ENCODE measurements at places on chromosomes 6 and 20.

- DNase-seq: no peak
Measured at GRCh38 chr20:17848249-17849048, 120.1 kb downstream of the SNX5 start.

GRCh38 chr6:170041526-170041925, 249.4 kb downstream of the DLL1 start:
- no peak for DNase-seq

- no peak for DNase-seq
Measured at GRCh38 chr20:56810141-56810540, 181.0 kb downstream of the TFAP2C start.

DNA sequence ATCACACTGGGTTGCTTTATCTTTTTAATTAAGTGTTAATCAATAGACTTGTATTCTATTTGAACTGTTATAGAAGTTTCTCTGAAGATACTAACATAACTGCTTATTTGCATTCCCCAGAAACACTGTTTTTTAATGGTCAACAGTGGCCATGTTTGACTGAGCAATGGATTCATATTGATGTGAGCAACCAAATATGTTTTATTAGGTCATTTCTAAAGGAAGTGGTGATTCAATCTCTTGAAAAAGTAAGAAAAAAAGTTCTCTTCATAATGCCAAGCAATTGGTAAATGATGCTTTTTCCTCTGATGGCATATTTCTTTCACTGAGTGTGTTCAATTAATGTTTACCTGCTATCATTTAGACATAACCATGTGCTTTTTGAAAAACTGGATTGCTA, 593.0 kb upstream of the CITED2 start:
- DNase-seq: no peak

DNA sequence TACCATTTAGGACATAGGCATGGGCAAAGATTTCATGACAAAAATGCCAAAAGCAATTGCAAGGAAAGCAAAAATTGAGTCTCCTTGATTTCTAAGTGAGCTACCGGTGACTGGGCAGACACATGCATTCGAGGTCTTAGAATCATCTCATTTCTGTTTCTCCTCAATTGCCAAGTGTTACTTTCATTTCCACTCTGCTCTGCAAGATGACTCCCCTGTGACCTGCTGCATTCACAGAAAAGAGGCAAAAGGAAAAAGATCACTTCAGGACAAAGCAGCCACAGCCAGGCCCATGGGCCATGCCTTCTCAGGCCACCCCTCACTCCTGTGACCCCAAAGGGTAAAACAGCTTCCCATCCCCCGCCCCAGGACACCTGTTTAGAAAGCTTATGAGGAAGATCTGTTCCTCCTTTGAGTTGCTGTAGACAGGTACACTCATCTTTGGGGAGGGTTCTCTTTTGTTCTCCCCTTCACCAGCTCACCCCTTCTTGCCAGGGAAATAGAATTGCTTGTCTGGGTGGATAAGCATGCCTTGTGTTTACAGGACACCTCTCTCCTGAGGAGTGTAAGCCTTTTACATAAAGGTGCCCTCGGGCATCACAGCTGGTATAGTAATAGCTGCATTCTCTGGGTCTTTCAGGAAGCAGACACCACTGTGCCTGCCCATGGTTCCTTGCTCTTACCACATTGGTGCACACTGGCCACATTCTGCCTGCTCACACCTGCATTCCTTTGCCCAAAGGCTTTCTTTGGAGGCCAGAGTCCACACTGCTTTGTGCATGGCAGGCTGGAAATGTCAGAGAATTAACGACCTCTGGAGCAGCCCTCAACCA, 105.0 kb downstream of the SLC24A3 start:
- DNase-seq: no peak

GRCh38 chr20:55684578-55684977, 320.7 kb downstream of the CBLN4 start:
- DNase-seq: no peak

- no peak for DNase-seq
Measured at GRCh38 chr20:14410869-14411555, 73.6 kb upstream of the FLRT3 start.

- no peak for DNase-seq
Measured at GRCh38 chr6:71321314-71321713, 32.7 kb downstream of the OGFRL1 start.

DNA sequence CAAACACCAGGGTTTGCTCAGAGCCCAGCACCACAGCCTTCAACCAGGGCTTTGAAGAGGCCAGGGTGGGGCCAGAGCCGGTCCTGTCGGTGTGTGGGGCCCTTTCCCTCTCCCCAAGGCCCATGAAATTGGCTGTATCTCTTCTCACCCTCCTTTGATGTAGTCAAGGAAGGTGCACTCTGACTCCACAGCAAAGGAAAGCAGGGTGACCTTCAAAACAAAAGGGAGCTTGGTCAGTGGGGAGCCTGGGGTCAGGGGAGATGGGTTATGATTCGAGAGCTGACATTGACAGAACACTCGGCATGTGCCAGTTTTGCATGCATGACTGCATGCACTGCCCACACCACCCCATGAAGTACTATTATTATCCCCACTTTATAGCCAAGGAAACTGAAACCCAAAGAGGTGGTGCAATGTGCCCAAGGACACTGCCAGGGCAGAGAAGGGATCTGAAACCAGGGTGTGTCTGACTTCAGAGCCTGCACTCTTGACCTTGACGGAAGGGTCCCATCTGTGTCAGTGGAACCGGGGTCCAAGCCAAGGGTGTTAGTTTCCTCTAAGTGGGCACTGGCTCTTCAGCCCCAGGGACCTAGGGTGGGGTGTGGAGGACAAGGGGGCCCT, 55.4 kb downstream of the RAB44 start:
- DNase-seq: no peak

DNA sequence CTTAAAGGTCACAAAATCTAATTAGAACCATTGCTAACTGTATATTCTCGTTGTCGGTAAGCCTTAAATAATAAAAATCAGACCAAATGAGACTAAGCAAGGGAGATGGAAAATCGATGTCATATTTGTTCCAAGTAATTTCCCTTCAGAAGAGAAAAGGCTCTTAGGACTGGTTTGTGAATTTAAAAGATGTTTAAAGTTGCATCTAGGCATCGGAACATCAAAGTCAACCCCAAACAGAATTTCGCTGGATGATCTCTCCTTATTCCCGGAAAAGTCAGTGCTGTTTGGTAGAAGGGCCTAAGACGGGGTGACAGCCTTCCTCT, 63.8 kb downstream of the NPEPL1 start:
- DNase-seq: no peak

- no peak for DNase-seq
Measured at GRCh38 chr20:38059832-38060231, 26.3 kb downstream of the RPRD1B start.

- DNase-seq: no peak
Measured at GRCh38 chr6:4346659-4347333, 211.4 kb upstream of the ECI2 start.

DNA sequence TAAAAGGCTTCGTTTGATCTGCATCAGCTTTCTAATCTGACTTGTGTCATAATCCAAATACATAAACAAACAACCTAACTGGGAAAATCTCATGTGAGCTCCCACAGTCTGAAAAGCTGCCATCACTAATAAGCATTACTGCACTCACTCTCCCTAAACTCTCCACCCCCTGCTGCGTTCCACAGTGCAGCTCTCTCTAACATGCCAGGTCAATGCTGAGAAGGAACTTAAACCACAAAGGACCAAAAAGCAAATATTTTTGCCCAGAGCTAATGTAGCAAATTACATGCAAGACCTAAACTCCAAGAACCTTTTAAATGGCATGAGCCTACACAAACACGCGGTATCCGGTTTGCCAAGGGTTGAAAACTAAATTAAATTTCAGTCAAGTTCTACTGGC, 542.3 kb upstream of the JARID2 start:
- no peak for DNase-seq

- no peak for DNase-seq
Measured at GRCh38 chr6:111794727-111795452, 78.4 kb downstream of the FYN start.

- no peak for DNase-seq
Measured at GRCh38 chr20:63606686-63607085, 20.2 kb downstream of the GMEB2 start.

GRCh38 chr6:167803816-167804215, 22.9 kb upstream of the AFDN start:
- DNase-seq: no peak

DNA sequence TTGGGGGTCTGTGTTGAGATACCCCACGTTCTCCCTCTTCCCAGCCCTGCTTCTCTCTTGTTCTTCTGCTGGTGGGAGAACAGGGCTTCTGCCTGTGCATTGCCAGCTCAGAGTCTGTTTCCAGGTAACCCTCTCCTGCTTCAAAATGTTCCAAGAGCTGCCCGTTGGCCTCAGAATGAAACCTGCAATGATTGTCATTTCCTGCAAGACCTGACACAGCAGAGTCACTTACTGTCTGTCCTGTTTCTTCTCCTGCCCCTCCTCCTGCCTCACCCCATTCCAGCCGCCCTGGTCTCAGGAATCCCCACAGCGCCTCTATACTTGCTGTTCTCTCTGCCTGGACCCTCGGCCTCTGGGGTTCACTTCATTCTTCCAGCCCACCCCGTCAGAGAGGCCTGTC, 81.4 kb upstream of the ARID1B start:
- DNase-seq: no peak

GRCh38 chr6:11142296-11143027, 30.9 kb upstream of the ERVFRD-1 start:
- DNase-seq: no peak

DNA sequence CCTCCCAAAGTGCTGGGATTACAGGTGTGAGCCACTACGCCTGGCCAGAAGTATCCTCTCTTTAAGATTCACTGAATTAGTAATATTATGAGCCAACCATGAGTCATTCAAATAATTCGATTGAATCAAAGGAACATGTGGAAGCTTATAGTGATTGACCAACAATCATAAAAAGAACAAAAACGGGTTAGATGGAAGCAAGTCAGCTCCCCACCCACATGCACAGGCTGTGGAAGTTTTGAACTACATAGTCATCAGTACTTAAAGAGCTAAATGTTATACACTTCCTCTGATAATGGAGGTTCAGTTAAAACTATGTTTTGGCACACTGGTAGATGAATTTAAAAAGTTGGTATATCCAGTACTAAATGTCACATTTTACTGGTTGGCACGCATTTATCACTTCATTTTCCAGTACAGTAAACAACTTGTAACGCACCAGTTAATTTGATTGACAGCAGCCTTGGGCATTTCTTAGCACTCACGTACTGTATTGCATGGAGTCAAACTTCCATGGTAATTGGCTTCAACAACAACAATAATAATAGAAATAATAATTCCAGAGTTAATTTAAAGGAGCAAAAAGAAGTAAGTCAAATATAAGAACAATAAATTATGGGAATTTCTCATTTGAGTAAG, 1107.3 kb upstream of the MAP3K7 start:
- DNase-seq: no peak

DNA sequence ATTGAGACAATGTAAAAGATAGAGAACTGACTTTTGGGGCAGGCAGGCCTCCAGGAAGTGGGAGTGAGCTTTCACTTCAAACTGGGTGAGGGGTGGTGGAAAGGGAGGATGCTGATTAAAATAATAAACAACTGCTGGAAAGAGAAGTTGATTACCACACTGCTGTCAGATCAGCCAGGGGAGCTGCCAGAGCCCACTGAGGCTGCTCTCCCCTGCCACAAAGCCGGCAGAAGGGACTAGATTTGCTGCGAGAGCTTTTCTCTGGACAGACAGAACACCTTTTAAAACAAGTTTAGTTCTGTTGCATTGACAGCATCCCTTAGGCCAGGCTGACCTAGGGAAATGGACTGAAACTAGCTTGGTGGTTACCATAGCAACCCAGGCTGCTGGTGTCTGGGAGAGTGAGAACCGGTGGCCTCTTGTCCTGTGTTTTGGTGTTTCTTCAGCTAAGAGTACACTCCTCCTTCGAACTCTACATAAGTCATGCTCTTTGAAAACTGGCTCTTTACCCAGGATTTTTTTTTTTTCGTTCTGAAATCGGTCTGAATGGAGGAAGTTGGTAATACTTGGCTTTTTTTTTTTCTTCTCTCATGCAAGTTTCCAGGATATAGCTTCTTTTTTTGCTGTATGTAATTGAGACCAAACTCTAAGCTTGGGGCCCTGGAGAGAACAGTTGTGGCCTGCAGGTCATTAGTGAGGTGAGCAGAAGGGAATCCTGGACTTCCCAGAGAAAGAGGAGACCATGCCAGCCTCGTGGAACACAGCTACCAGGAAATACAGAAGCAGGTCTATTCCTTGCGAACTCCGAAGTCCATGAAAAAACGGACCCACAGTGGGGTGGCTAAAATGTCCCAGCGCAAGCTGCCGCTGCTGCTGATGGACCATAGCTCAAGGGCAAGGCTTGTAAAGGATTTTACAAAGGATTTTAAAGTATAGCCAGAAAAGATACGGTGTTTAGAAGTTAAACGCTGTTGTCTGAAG, 374.4 kb downstream of the UTRN start:
- DNase-seq: no peak

- peak; percentile 8 for DNase-seq
Measured at GRCh38 chr6:53066077-53066417, 843 bp downstream of the FBXO9 start.

DNA sequence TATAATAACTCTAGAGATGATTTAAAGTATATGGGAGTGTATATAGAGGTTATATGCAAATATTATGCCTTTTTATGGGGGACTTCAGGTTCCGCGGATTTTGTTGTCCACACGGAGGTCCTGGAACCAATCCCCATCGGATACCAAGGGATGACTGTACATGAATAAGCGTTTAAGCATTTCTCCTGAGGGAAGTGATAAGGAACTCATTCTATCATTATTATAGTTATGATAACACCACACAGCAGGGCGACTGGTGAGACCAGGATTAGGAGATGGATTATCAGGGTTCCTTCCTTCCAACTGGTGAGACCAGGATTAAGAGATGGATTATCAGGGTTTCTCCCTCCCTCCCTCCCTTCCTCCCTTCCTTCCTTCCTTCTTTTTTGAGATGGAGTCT, 6.6 kb downstream of the ECI2 start:
- no peak for DNase-seq

DNA sequence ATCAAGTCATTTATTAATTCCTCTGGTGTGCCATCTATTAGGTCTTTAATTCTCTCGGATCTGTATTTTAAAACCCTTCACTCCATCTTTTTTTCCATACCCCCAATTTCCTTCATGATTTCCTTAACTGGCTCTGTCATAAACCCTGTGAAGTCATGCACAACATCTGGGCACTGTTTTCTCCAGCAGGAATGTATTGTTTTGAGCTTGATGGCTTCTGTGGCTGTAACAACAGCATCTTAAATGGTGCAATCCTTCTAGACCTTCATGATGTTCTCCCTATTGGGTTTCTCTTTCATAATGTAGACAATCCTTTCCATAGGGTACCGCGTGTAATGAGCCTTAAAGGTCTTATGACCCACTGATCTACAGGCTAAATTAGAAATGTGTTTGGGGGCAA, 29.0 kb downstream of the CDK19 start:
- DNase-seq: no peak

GRCh38 chr6:41066867-41067304, 5.3 kb downstream of the OARD1 start:
- peak; percentile 10 for DNase-seq

- DNase-seq: no peak
Measured at GRCh38 chr6:163952005-163952404, 537.5 kb downstream of the QKI start.

GRCh38 chr20:9200620-9201019, 131.7 kb downstream of the PLCB4 start:
- DNase-seq: no peak
